Activated T-helper 2 cell treated with anti-CD3 and anti-CD28 coated beads, Interferon-gamma antibody, Interleukin-2, Interleukin-4, amounts not matched to agents 10 μg/mL and 5 μg/mL and 100 μg/mL, durations not matched to agents 14 hours and 24 hours and 36 hours (primary cell): ENCODE measurements at places on chromosomes 7 and 10. TPM values are rescaled to one million over a fixed set of nuclear protein-coding genes. Genes with fewer than 3 reads are reported as not detected.
A peak's percentile ranks its signal among the peaks of the same experiment; 100 is the strongest.

DNA sequence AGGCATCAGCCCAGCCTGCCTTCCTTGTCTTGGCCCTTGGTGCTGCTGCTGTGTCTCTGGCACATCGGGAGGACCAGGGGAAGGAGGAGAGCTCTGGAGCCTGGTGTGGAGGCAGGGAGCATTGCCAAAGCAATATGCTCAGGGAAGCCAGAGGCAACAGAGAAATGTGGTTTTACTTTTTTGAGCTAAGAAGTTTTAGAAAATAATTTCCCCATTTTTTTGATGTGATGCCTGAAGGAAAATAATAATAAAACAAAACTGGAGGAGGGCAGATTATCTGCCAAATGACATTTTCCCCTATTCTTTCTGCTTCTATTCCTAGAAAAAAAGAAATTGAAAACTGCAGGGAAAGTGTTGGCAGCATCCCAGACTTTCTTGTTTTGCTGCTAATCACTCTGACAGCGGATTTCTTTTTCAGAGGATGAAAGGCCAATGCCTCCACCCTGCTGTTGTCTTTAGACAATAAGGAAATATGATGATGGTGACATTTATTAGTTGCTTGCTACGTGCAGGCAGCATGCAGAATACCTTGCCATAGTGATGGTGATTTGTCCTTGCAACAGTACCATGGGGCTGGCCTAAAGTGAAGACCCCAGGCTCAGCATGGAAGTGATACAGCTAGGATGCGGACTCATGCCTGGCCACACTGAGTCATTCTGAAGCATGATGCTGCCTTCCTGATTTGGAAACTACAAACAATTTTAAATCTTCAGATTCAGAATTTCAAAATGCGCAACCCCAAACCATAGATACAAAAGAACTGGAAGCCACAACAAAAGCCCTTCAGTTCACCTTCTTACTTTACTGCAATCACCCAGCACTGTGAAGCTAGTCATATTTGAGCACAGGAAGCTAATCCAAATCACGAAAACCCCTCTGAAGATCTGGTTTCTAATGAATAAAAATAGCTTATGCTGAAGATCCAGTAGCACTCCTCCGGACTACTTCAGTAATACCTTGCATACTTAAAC, 260.2 kb upstream of the TMEM72 start:
- no peak overlapping the region for H3K27ac ChIP-seq
- no peaks in the 10 kb centered on the region for H3K27me3 ChIP-seq
- H3K36me3 ChIP-seq: no peaks in the 10 kb centered on the region
- H3K4me1 ChIP-seq: no peaks in the 10 kb centered on the region
- DNase-seq: no peak
- H3K4me3 ChIP-seq: no peak overlapping the region

- no peak overlapping the region for H3K27ac ChIP-seq
- H3K27me3 ChIP-seq: peaks cover 8% of the 10 kb centered on the region
- no peak overlapping the region for H3K4me3 ChIP-seq
- H3K4me1 ChIP-seq: no peaks in the 10 kb centered on the region
- DNase-seq: no peak
Measured at GRCh38 chr10:116629340-116629739, 8.6 kb downstream of the PNLIPRP2 start.

LIPN gene
- total RNA-seq: not detected in 2 replicates

PLXNA4 gene
- total RNA-seq: 0.14 and 0.21 TPM in 2 replicates

DNA sequence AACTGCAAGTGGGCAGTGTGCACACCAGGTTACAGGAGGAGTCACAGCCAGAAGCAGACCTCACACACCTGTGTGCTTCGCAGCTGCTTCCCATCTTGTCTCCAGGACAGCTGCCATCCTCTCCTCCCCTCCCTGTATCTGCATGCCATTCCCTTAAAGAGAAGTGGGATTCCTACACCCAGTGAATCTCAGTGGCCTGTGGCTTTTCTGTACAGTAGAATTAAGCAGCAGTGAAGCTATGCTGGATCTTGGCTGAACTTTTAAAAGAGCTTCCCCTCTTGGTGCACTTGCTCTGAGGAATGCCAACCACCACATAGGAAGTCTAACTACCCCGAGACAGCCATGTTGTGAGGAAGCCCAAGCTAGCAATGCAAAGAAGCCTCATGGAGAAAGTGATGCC, 236.5 kb upstream of the ZMIZ1 start:
- no peak overlapping the region for H3K27ac ChIP-seq
- H3K27me3 ChIP-seq: peaks cover 16% of the 10 kb centered on the region

GATA3 gene
- total RNA-seq: 281 and 293 TPM in 2 replicates

PLCE1 gene
- total RNA-seq: 0.02 TPM in 2 replicates

DNA sequence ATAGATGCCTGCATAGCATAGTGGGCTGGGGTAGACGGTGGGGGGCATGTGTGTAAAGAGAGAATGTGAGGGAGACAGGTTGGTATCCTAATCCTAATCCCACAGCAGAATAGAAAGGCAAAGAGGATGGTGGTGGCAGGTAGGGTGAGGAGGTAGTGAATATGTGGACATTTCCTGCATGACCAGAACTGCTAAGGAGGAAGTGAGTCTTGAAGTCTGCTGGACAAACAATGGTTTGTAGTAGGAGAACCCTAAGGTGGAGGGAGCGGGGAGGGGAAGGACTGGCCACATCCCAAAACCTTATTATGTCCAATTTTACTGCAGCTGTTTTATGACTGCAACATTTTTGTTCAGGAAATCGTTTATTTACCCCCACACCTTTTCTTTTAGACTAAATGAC, 279.7 kb downstream of the AUTS2 start:
- no peaks in the 10 kb centered on the region for H3K4me1 ChIP-seq
- DNase-seq: no peak
- no peaks in the 10 kb centered on the region for H3K36me3 ChIP-seq
- no peaks in the 10 kb centered on the region for H3K27me3 ChIP-seq
- no peak overlapping the region for H3K27ac ChIP-seq

DNA sequence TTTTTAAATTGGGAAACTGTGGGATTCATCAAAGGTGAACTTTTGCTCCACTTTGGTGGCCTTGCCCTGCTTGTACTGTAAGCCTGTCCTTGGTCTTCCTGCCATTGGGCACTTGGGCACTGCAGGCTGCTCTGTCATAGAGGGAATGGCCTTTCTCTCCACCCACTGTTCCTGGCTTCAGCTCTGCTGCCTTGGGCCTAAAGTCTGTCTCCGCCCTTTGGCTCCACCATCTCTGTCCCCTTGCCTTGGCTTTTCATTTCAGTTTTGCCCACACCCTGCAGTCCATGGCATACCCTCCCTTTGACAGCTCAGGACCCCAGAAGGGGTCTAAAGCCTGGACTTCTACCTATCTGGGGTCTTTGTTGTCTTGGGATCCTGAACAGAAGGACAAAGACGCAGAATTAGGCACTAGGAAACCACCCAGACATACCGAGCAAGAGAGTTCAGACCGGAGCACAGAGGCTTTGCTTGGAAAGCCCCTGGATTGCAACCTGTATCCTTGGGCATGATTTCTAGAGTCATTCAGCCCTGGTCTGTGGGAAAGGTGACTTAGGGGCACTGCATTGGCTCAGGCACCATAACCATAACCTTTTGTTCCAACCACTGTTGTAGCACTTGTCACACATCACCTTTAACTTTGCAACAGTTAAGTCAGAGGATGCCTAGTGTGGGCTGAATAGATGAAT, 5.2 kb upstream of the ARHGAP22 start:
- peaks cover 18% of the 10 kb centered on the region for H3K27me3 ChIP-seq
- H3K27ac ChIP-seq: no peak overlapping the region
- no peak for DNase-seq
- H3K4me3 ChIP-seq: no peak overlapping the region

HMX3 gene
- total RNA-seq: not detected in 2 replicates

- peaks cover 4% of the 10 kb centered on the region for H3K4me1 ChIP-seq
- no peak overlapping the region for H3K27ac ChIP-seq
- H3K36me3 ChIP-seq: peaks cover 51% of the 10 kb centered on the region
- no peak overlapping the region for H3K4me3 ChIP-seq
- DNase-seq: no peak
Measured at GRCh38 chr7:44060948-44061644, 4.3 kb downstream of the PGAM2 start.

- DNase-seq: no peak
- H3K27ac ChIP-seq: no peak overlapping the region
- H3K36me3 ChIP-seq: no peaks in the 10 kb centered on the region
- H3K27me3 ChIP-seq: peaks cover 10% of the 10 kb centered on the region
- H3K4me1 ChIP-seq: no peaks in the 10 kb centered on the region
Measured at GRCh38 chr10:98332623-98333269, 64.8 kb upstream of the LOXL4 start.

DNA sequence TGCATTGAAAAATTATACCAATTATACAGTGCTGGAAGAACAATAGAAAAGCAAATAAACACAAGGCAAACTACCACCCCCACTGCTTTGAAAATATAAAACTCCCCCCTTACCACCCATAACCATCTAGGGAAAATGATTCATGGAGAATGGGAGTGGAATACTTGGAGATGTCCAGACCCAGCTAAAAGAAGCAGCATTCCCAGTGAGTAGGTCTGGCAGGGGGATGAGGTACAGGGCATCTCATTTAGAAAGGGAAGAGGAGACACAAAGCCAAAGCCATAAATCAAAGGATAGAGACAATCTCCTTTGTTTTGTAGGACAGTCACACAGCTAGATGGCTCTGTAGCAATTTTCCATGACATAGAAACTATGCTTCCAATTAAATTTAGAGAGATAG, 36.0 kb upstream of the DGKI start:
- H3K4me3 ChIP-seq: no peak overlapping the region
- H3K27ac ChIP-seq: peak overlapping the region; percentile 2
- DNase-seq: no peak
- no peaks in the 10 kb centered on the region for H3K27me3 ChIP-seq

C10orf105 gene
- total RNA-seq: 0.11 and 0.18 TPM in 2 replicates

C10orf67 gene
- not detected in 2 replicates for total RNA-seq

GPR15LG gene
- total RNA-seq: not detected in 2 replicates

DNA sequence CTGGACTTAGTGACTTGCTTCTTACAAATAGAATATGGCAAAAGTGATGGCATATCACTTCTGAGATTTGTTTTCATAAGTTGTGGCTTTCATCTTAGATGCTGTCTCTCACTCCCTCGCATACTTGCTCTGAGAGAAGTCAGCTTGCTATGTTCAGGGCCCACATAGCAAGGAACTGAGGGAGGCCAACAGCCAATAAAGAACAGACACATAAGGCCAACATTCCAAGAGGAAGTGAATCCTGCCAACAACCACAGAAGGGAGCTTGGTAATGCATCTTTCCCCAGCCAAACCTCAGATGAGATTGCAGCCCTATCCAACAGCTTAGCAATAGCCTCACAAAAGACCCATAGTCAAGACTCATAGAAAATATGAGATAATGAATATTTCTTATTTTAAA, 39.2 kb upstream of the DMTF1 start:
- DNase-seq: no peak
- no peak overlapping the region for H3K27ac ChIP-seq
- H3K4me3 ChIP-seq: no peak overlapping the region
- no peaks in the 10 kb centered on the region for H3K36me3 ChIP-seq
- H3K27me3 ChIP-seq: no peaks in the 10 kb centered on the region

EGR2 gene
- total RNA-seq: 126 and 137 TPM in 2 replicates

DNA sequence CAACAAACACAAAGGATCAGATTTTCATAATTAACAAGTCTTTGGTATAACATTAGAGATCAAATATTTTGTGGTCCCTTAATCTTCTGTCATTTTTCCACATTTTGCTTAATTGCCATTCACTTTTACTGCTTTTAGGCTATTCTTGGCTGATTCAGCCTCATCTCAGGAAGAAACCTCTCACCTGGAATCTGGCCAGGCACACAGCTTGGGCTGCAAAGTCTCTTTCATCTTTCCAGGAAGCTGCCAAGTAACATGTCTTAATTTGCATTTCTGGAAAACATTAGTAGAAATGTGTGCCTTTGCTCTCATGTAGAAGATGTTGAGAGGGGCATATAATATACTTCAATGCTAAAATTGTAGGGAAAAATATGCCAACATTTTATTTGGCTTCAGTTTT, 174.2 kb upstream of the STEAP4 start:
- H3K27ac ChIP-seq: no peak overlapping the region
- no peak for DNase-seq
- H3K27me3 ChIP-seq: peaks cover 2% of the 10 kb centered on the region
- no peaks in the 10 kb centered on the region for H3K36me3 ChIP-seq
- H3K4me3 ChIP-seq: no peak overlapping the region

DNA sequence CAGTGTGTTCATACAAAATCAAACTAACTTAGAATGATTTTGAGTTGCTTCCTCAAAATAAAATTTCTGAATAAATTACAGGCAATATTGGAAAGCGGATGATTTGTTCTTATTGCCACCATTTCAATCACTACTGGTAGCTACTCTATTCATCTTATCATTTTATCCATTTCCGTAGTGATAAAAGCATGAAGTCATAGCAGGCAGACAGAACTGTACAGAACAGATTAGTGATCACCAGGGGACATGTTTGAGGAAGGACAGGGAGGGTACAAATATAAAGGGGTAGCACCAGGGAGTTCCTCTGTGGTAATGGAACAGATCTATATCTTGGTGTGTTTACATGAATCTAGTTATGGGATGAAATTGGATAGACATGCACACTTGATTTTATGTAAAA, 138.5 kb downstream of the WNT2 start:
- peaks cover 3% of the 10 kb centered on the region for H3K36me3 ChIP-seq
- peaks cover 8% of the 10 kb centered on the region for H3K4me1 ChIP-seq
- no peak for DNase-seq
- no peak overlapping the region for H3K27ac ChIP-seq

HERC4 gene
- 48.9 and 55.7 TPM in 2 replicates for total RNA-seq

DNA sequence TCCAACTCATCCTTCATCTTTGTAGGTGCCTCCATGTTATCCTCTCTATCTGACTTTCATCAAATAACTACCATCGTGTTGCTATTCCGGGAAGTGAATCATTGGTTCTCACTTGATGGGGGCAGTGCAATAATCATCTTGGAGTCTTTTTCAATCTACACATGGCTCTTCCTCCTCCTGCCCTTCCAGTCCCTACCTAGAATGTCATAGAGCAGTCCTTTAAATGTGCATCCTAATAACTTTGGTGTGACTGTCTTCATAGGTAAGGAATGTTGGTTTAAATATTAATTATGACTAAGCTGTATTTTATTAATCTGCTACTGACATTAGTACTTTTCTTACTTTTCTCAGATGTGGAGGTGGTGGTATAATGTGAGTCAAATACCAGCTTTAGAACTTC, 8.4 kb upstream of the CDK14 start:
- H3K36me3 ChIP-seq: no peaks in the 10 kb centered on the region
- DNase-seq: no peak
- no peak overlapping the region for H3K27ac ChIP-seq
- no peak overlapping the region for H3K4me3 ChIP-seq

NXPH1 gene
- not detected in 2 replicates for total RNA-seq

DNA sequence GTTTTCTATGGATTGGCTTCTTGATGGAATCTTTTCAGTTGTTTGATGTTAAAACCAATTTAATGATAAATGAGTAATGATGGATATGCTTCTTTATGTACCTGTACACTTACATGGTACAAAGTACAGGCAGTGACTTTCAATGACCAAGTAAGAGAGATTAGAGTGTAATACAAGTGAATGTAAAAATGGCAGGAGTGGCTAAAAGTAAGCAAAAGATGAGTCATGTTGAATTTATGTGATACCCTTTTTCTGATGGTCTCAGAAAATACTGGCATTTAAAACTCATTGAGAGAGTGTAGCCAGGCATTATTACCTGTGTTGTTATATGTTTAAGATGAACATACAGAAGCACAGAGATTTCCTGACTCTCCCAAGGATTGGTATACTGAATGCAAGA, 97.1 kb downstream of the GPR85 start:
- H3K4me3 ChIP-seq: no peak overlapping the region
- no peaks in the 10 kb centered on the region for H3K4me1 ChIP-seq

C10orf53 gene
- total RNA-seq: 0.16 TPM in 1 of 2 replicates, not detected in the other

GPC2 gene
- total RNA-seq: 7.0 and 7.8 TPM in 2 replicates

CCDC172 gene
- total RNA-seq: not detected in 2 replicates
